Retinal pigment epithelial cell (primary cell): ENCODE measurements at places on chromosomes 3 and 15.

GRCh38 chr15:79430901-79431635, 1.1 kb upstream of the MINAR1 start:
- DNase-seq = no peak

DNA sequence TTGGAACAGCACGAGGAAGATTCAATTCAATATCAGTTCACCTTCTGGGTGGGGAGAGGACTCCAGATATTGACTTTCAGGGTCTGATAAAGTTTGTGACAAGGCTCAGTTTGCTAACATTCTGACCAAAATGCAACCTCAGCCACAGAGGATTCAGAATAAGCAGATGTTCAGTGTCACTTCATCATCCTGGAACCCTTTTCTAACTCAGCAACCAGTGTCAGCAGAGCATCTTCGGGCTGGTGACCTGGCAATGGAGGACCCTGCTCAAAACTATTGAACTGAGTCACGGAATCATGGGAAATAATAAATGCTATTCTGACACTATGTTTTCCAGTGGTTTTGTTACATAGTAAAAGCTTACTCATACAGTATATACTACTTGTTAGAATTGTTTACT, 433.4 kb upstream of the CFAP20DC start:
- no peak for DNase-seq

GRCh38 chr3:45906681-45907407, 20.5 kb downstream of the CCR9 start:
- DNase-seq = no peak

DNA sequence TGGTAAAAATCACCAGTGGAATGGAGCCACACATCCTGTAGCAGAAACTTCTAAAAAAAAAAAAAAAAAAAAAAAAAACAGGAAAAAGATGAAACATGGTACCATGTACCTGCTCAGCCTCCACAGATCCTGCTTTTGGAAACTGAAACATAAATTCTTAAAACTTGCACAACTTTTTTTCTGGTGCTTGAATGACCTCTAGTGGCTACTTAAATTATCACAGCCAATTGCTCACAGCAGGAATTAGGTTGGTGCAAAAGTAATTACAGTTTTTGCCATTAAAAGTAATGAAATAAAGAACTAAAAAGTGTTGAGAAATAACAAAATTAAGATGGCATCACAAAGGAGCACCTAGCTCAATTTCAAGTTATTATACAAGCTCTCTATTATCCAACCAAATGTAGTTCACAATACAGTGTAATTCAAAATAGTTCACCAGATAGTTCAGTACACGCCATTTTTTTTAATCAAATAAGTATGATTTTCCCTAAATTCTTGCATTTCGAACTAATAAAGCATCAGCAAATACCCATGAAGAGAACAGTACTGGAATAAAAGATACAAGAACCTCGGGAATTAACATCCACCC, 80.6 kb downstream of the ULK4 start:
- no peak for DNase-seq

DNA sequence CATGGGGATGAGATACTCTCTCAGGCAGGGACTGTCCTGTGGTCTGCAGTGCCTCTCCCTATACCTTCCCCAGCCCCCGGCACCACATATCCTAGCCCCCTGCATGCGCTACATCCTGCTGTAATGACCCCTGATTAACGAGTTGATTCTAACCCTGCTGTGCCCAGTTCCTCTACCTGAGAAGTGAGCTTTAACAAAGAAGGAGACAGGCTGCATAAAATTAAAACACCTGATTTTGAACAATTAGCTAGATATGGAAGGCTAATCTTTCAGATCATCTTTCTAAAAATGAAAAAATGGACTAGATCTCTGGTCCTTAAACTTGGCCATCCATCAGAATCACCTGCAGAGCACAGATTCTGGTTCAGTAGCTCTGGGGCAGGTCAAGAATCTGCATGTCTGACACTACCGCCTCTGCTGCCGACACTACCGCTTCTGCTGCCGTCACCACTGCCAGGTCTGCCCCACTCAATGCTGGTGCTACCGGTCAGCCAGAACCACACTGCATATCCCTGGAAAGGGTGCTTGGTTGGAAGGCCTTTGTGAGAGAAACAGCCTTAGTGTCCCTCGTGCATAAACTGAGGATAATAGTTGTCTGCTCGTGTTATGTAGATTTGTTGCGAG, 33.6 kb upstream of the ZBTB38 start:
- no peak for DNase-seq

GRCh38 chr15:85630311-85630710, 164.4 kb downstream of the KLHL25 start:
- no peak for DNase-seq

DNA sequence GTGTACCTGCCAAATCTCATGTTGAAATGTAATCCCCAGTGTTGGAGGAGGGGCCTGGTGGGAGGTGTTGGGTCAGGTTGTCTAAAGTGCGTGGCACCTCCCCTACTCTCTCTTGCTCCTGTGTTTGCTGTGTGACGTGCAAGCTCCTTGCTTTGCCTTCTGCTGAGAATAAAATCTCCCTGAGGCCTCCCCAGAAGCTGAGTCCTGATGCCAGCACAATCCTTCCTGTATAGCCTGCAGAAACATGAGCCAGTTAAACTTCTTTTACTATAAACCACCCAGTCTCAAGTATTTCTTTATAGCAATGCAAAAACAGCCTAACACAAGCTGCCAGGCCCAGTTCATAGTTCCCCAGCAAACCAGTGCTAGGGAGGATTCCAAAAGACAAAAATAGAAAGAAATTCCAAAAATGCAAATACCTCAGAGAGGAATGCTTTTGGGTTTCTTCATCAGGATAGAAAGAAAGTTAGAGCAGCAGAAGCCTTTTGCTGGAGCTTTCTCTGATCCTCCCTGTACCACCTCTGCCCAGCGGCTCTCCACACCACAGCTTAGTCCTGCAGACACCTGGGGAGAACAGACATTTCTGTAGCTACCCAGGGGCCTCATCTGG, 25.9 kb upstream of the CDV3 start:
- DNase-seq = no peak

- DNase-seq = no peak
Measured at GRCh38 chr3:96756516-96756915, 57.9 kb upstream of the EPHA6 start.

- no peak for DNase-seq
Measured at GRCh38 chr15:100115066-100115710, 226.6 kb downstream of the ADAMTS17 start.

DNA sequence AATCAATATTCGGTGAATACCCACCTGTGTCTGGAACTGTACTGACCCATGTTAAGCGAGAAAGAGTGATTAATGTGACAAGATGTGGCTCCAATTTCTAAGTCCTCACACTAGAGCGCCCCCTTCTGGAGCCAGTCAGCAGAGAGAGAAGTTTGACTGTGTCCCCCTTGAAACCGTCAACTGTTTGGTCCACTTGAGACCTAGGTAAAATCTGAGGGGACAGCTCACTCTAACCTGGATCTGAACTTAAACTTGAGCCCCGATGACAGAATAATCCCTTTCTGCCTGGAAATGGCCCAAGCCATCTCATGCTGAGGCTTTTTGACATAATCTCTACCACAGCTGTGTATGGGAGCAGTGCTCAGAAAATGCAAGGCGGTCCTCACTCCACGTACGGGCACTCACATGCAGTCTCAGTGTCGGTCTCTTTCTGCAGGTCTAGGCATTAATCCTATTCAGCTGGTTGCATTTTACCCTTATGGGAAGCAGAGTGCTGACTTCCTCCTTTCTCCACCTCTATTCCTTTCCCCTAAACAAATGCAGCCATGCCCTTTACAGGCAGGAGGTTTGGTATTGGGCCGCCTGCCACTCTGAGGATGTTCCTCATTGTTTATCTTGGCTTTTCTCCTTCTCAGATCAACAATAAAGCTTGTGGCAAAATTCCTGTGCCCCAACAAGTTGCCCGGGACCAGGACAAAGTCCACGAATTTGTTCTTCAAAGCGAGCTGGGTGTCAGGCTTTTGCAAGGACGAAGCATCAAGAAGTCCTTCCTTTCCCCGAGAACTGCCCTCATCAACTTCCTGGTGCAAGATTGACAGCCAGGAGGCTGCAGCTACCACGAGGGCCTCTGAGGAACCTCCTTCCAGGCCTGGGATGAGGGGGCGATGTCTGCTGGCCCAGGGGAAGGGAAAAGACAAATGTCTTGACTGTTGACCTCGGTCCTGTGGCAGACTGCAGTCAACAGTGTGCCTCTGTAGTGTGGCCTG, 47.5 kb upstream of the LIMD1 start:
- DNase-seq = peak; percentile 88

- no peak for DNase-seq
Measured at GRCh38 chr3:53216723-53217122, 39.1 kb downstream of the TKT start.

DNA sequence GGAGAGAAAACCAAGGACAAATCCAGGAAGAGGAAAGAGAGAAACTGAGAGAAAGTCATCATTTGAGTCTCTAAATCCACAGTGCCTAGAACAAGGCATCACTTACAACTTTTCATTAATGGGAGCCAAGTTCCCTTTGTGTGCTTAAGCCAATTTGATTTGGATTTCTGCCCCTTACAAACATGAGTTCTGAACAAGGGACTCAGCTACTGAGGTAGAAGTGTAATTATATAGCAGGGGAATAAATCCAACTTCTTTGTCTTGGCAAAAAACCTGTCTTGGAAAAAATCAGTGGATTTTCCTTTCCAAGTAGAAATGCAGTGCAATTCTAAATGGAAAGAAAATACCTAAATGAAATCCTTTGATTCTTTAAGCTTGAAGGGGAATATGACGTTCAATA, 307.2 kb upstream of the CNTN3 start:
- DNase-seq = no peak

DNA sequence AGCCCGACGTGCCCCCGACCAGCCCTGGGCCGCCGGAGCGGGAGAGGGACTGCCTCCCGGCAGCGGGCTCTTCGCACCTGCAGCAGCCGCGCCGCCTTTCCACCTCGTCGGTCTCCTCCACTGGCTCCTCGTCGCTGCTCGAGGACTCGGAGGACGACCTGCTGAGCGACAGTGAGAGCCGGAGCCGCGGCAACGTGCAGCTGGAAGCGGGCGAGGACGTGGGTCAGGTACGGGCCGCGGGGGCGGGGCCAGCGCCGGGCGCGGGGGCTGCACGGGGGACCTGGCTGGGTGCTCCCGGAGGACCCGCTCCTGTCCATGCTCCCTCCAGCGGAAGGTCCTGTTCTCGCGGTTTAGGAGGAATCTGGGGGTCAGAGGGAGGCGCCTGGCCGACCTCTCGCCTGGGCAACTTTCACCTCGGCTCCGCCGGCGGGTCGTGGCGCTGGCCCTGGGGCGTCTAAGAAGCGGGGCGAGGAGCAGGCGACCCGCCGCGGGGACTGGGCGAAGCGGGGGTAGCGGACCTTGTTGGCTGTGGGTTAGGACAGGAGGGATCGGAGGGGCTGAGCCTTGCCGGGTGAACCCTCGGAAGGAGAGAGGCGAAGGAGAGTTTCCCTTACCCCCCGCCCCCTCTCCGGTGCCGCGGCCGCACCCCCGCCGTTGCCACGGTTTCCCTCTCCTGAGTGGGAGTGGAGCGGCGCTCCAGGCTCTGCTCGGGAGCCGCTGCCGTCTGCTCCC, 682 bp downstream of the ITPKA start:
- DNase-seq = no peak
